ENCODE measurements at places on chromosomes 5 and 9.
A peak's percentile ranks its signal among the peaks of the same experiment; 100 is the strongest.

GRCh38 chr5:146539973-146540372 lies 24.0 kb upstream of the GPR151 start:
- no peak for DNase-seq

GRCh38 chr9:74478606-74479005 lies 18.5 kb upstream of the RORB start:
- no peak for DNase-seq

- DNase-seq, result no peak
These were observed 141.8 kb upstream of the MAST4 start for GRCh38 chr5:66454186-66455078.

GRCh38 chr5:172319708-172320441 lies 36.3 kb upstream of the UBTD2 start:
- no peak for DNase-seq

DNA sequence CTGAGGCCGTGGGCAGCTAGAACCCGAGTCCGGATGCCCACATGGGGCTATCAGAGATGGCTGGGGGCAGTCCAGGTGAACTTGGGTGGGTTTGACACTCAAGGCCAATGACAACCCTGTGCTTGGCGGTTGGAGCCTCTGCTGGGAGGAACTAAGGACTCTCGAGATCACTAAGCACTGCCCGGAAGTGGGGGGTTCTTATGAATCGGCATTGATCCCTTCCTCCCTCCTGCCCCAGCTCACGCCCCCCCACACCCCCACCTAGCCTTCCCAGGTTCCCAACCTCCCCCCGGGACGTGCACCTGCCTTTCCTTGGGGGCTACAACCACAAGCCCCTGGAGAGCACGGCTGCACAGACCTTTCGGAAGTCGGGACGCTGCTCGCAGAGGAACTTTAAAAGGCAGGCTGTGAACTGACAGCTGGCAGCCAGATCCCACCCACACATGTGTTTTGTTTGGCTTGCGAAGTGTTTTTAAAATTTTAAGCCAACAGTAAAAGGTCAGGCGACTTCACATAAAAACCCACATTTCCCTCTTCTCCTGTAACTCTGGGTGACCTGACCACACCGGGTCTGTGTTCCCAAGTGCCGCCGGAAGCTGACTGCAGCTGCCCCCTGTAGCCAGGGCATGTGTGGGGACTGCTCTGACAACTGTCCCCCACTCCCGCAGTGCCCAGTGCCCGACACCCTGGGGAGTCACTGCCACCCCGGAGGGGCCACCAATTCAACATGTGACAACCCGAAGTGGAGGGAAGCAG lies 5.1 kb upstream of the RALGDS start:
- DNase-seq, result no peak

DNA sequence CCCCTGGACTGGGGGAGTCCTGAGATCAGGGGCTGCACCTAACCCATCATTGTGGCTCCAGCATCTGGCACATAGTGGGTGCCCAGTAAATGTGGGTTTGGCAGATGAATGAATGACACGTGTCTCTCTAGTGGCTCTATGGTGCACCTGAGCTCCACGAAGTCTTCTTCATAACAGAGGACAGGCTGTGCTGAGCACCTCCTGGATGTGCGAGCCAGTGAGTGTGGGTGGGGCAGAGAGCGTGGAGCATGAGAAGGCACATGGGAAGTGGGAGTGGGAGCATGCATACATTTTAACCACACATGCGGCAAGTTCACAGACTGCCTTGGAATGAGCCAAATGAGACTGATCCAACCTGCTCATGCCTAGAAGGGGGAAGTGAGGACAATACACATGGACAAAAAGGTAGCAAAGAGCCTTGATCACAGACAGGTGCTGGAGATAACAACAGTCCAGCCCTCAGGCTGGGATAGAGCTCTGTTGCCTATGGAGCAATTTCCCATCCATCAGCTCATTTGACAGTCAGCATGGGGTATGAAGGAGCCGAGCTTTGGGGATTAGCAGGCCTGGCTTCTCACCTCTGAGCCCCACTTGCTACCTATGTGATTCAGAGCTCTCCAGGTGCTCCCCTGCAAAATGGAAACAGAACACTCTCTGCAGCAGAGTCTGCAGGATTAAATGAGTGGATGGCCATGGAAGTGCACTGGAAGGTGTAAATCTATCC lies 76.2 kb upstream of the TBC1D2 start:
- no peak for DNase-seq

- DNase-seq, result no peak
These were observed 175.3 kb upstream of the KLF9 start for GRCh38 chr9:70589571-70590314.

DNA sequence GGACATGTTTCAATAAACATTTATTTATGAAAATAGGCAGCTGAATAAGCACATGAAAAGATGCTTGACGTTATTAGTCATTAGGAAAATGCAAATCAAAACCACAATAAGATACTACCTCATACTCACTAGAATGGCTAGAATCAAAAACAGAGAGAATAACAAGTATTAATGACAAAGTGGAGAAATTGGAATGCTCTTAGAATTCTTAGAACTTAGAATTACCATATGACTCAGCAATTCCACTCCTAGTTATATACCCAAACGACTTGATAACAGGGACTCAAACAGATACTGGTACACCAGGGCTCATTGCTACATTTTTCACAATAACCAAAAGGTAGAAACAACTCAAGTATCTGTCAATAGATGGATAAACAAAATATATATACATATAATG lies 15.1 kb upstream of the TRIM36 start:
- DNase-seq, result no peak

DNA sequence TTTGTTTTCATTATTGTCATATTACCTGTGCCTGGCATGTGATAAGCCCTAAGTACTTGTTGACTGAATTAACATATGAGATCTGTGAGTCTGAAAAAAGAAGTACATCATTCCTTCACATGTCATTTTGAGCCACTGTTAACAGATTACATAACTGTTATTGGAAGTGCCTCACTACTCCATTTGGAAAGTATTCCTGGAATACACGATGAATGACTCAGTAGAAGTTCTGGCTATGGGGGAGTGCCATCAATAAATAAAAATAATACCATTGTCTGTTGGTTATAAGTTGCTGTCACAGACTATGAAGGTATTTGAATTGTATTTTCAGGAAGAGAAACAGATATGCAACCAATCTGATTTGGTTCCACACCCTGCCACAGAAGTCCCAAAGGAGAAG lies 12.9 kb downstream of the NIPSNAP3B start:
- no peak for DNase-seq

DNA sequence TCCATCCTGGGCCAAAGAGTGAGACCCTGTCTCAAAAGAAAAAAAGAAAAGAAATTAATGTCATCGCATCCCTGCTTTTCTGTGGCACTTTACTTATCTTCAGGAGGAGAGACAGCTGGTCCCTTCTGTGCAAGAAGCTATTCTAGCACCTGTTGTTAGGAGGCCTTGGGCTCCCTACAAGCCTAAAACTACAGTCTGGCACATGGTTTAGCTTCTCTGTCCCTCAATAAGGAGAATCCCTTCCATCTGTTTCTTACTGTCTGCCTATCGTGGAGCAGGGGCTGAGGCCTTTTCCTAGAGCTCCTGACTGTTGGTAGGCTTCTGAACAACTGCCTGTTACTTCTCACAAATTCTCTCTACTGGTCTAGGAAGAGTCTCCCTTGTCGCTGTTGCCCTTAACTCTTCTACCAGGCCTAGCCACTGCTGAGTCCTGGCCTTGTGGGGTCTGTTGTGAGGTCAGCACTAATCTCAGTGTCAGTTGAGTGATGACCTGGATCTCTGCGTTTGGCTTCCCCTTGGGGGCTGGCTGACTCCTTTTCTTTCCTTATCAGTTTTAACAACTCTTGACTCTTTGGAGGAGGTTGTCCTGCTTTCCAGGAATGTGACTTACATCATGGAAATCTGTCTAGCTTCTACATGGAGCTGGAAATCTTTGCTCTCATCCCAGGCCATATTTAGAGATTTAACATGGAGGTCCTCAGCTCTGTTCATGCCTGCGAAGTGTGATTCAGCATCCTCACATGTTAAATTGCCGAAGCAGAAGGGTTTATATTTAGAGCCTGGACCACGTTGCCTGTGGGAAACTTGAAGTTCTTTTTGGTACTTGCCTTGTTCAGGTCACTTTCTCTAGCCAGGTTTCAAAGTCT lies 5.7 kb upstream of the GARNL3 start:
- no peak for DNase-seq

GRCh38 chr5:139385061-139386049 lies 2.3 kb upstream of the SLC23A1 start:
- DNase-seq, result peak; percentile 56

DNA sequence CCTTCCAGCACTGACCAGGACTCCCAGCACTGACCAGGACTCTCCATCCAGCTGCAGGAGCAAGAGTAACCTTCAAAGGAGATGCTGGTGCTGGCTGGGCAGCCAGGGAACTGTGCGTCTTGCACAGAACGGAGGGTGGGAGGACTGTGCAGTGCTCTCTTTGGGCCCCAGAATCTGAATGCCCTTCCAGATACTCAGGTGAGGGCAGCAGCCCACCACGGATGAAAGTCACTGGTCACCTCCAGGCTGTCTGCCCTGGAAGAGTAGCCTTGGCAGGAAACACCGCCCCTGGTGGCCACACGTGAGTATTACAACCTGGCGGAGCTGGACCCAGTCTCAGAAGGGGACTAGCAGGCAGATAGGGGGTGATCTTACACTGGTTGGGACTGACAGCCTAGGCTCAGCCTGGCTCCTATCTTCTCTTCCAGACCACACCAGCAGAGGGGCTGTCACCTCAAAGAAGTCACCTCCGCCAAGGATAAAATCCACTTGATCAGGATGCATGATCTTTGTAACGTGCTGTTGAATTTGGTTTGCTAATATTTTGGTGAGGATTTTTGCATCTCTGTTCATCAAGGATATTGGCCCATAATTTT lies 4.8 kb upstream of the SARDH start:
- DNase-seq, result peak; percentile 35

DNA sequence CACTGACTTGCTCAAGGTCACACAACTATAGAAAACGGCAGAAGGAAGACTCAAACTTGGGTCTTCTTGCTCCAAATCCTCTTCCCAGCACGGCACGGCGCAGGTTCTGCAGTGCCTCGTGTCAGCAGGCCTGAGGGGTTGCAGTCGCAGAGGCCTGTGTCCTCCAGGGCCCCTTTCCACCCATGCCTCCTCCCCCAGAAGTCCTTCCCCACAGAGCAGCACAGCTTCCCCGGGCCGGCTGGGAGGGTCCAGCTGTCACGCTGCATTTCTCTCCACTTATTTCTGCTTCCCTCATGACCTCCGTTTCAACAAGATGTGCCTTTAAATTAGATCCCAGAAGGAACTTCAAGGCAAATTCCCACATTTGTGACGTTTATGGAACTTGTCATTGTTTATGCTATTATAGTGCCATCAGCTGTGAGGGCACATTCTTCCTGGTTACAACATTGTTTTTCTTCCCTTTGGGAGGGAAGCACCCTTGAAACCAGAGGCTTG lies 148.4 kb downstream of the C5orf15 start:
- DNase-seq, result no peak

DNA sequence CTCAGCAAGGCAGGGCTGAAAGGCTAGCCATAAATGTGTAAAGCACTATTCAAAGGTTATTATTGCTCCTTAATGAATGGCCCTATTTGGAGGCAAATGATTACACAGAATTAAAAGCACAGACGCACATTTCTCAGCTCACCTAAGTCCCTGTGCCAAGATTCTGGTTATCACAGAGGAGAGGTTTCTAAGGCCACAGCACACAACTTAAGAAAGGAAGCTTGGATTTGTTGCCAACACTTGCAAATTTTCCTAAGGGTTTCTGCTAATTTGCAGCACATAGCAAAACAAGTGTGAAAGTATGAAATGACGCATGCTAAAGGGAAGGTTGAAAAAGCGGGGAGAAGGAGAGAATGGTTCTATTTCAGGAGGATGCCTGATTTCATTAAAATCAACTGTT lies 834.1 kb upstream of the C9orf72 start:
- no peak for DNase-seq

GRCh38 chr9:118674942-118675341 lies 694.3 kb downstream of the BRINP1 start:
- DNase-seq, result no peak

- no peak for DNase-seq
These were observed 15.0 kb downstream of the GALNT10 start for GRCh38 chr5:154205441-154206117.

GRCh38 chr5:180281706-180282105 lies 10.2 kb downstream of the MAPK9 start:
- no peak for DNase-seq

DNA sequence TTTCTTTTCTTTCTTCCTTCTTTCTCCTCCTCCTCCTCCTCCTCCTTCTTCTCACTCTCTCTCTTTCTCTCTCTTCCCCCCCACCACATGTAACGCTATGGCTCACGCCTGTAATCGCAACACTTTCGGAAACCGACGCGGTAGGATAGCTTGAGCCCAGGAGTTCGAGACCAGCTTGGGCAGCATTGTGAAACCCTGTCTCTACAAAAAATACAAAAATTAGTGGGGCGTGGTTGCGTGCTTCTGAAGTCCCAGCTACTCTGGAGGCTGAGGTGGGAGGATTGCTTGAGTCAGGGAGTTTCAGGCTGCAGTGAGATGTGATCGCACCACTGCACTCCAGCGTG lies 736 bp upstream of the GLDC start:
- no peak for DNase-seq

- DNase-seq, result no peak
These were observed 113.2 kb downstream of the SLC25A46 start for GRCh38 chr5:110852053-110852452.

DNA sequence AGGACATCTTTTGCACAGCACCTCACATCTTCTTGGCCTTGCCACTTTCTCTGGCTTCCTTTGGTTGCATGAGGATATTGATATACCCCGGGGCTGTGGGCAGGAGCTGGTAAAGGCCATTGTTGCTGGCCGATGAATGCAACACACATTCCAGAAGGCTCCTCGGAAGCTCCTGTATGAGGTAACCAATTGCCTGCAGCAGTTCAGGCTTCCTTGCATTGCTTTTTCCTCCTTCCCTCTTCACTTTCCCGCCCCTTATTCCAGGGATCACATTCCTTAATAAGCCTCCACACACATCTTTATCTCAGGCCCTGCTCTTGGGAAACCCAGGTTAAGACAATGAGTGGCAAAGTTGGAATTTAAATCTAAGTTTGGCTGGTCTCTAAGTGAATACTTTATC lies 505.4 kb upstream of the CLINT1 start:
- DNase-seq, result no peak

DNA sequence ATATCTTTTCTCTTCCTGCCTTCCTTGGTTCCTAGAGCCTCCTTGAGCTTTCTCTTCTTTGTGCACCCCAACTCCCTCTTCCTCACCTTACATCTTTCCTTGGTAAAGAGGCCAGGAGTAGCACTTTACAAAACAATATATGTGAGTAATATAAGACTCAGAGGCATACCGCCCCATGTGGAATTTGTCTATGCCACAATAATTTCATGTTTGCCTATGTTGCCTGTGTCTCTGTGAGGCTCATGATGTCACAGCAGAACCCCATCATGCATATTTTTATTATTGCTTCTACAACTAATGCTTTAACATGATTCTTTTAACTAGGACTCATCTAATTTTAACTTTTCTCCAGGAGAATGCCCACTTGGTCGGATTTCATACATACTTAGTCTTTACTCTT lies 15.0 kb upstream of the LVRN start:
- no peak for DNase-seq

- no peak for DNase-seq
These were observed 3.4 kb downstream of the BRD3OS start for GRCh38 chr9:134028575-134029247.

- DNase-seq, result no peak
These were observed 288.3 kb downstream of the ENC1 start for GRCh38 chr5:74352256-74352655.
